NCI-H1048 (cell line): ENCODE measurements at places on chromosomes 5 and 9.

- no peak for DNase-seq
Observed at GRCh38 chr9:79735023-79735779, 163.4 kb downstream of the TLE4 start.

- DNase-seq = no peak
Observed at GRCh38 chr5:178203670-178204181, 607 bp upstream of the HNRNPAB start.

GRCh38 chr5:171938358-171938757, 68.1 kb downstream of the FBXW11 start:
- no peak for DNase-seq

DNA sequence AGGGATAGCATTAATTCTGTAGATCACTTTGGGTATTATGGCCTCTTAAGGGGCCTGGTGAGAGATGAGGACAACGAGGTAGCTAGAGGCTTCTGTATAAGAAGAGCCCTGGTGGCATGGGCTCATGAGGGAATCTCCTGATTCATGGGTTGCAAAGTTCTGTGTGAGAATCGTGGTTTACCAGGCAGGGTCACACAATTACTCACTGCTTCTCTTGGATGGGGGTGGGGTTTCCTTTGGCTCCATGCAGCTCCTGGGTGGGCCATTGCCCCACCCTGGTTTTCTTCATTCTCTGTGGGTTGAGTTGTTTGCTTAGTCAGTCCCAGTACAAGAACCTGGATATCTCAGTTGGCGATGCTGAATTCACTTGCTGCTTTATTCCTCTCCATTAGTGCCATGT, 30.9 kb upstream of the TNFSF15 start:
- DNase-seq = no peak

- no peak for DNase-seq
Observed at GRCh38 chr9:104988539-104988938, 60.6 kb upstream of the ABCA1 start.

DNA sequence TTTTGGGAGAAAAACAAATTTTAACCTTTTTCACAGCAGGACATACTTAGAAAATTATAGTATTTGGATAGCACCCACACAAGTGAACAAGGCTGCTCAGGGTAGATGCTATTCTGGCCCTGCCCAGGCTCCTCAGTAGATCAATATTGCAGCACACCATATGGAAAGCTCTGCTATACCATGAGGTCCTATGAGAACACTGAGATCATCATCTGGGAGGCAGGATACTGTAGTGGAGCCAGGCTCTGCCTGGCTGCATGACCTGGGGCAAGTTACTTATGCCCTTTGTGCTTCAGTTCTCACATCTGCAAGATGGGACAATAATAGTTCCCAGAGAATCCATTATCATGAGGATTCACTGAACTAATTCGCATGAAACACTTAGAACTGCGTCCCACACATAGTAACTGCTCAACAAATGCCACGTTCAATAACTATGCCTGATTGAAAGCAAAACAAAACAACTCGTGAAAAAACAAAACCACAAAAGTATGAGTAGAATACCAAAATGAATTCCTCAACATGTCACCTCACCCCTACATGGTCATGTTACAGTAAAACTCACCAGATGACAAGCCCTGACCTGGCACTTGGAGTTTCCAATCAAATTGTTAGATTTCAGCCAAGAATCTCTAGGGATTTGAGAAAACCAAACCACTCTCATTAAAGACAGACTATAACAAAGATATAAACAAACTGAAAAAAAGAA, 31.9 kb downstream of the ARSB start:
- no peak for DNase-seq

GRCh38 chr9:94997727-94998126, 271.2 kb downstream of the AOPEP start:
- no peak for DNase-seq

- no peak for DNase-seq
Observed at GRCh38 chr5:2740051-2740875, 11.2 kb downstream of the IRX2 start.
